ENCODE measurements at places on chromosomes 5 and 9.
A peak's percentile ranks its signal among the peaks of the same experiment; 100 is the strongest.

- no peak for DNase-seq
Measured at GRCh38 chr5:120096413-120096812, 367.7 kb upstream of the PRR16 start.

DNA sequence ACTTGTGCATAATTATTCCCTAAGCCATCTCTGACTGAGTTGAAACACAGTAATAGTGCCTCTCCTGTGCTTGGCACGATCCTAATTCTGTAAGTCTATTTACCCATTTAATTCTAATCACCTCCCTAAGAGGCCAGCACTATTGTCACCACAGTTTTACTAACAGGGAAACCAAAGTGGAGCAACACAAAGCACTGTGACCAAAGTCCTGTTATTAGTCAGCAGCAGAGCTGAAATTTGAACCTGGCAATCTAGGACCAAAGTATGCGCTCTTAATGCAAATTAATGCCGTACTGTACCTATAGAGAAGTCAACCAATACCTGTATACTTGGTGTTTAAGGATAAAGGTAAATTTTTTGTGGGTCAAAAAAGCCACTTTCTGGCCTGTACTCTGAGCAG is 77.1 kb upstream of the CNTLN start:
- no peak for DNase-seq

DNA sequence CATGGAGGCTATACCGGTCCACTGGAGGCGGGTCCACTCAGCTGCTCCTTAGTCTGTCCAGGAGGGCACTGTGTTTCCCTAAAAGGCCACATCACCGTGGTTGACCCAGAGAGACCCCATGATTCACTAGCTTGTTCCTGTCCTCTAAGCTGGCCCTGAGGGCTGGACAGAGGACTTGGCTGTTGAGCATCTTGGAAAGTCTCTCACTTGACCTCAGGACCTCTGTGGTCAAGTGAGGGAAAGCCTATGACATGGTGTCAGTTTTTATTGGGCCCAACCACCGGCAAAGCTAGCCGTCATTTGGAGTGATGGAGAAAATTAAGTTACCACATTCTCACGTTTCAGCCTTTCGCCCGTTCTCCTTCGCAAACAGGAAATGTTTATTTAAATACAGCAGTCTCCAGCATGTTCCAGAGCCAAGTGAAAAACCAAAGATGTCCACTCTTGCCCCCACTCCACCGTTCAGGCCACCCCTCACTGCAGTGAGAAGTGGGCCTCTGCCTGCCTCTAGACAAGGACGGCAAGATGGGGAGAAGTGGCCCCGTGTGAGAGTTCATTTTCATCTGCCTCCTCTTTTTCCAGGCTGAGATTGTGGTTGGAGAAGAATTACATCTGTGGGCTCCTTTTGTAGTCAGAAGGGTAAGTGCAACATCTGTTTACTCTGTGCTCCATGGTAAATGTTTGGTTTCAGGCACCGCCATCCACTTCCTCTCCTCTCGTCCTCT is 4.4 kb downstream of the SLIT3 start:
- peak; percentile 35 for DNase-seq

DNA sequence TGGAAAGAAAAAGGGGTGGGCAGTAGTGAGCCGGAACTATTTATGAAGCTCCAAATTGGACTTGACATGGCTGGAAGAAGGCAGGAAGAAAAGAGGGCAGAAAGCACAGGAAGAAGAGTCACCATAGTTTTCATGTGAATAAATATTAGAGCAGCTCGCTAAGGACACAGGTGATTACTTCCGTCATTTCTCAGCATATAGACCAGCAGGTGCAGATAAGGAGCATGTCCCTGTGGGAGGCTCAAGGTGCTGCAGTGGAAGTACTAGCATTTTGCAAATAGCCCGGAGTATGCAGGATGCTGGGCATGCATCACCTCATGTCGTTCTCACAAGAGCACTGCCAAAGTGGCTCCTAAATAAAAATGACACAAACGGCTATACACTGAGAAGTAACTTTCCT is 71.3 kb upstream of the HTR4 start:
- DNase-seq: no peak

GRCh38 chr5:52796031-52796430 is 8.3 kb downstream of the ITGA1 start:
- no peak for DNase-seq

DNA sequence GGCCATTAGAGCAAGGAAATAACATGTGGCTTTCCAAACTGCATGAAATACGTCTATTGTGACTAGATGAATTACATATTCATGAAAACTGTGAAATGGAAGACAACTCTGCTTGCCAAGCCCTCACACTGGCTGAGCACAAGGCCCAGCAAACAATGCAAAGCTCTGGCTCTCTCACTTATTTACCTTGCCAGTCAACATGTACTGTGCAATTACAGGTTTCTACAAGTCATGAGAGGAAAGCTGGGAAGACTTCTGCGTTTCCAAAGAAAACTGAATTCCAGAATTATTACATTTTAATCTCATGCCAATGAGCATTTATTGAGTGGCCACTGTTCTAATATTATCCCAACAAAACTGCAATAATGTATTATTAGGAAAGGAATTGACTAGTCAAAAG is 12.1 kb upstream of the C5orf63 start:
- DNase-seq: no peak

DNA sequence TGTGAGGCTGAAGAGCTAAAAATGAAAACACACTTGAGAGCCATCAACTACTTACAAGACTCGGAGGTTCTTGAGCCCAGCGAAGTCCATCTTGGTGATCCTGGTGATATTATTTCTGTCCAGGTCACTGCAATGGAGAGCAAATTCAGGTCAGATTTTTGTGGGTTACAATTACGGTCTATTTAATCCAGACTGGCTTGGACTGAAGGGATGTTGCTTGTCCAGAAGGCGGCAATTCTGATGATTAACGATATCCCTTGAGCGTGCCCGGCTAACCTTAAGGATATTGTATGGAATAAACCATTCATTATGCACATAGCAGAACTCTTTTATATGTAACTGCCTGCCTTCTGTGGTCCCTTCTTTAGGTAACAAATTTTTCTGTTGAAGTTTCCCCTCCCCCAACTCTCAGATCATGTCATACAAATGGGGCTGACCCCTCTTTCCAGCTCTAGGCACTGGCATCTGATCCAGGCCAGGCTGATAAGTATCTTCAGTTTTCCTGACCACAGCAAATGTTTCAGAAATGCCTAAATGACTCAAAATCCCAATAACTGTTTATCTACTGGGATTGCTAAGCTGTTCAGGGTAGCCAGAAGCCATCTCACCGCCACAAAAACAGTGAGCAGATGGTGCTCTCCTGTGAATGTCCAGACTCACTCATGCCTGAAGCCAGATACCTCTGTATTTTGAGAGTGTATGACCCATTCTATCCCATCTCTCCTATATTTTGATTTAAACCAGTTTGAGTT is 49.4 kb downstream of the SLIT3 start:
- DNase-seq: no peak
